GM23338 (cell line): ENCODE measurements at places on chromosomes 2 and 18. TPM values are rescaled to one million over a fixed set of nuclear protein-coding genes. Genes with fewer than 3 reads are reported as not detected.

GRCh38 chr2:26144031-26144430 lies 28.9 kb upstream of the GAREM2 start:
- DNase-seq, result no peak
- no peaks in the 10 kb centered on the region for H3K27me3 ChIP-seq
- H3K4me3 ChIP-seq, result no peak overlapping the region

DNA sequence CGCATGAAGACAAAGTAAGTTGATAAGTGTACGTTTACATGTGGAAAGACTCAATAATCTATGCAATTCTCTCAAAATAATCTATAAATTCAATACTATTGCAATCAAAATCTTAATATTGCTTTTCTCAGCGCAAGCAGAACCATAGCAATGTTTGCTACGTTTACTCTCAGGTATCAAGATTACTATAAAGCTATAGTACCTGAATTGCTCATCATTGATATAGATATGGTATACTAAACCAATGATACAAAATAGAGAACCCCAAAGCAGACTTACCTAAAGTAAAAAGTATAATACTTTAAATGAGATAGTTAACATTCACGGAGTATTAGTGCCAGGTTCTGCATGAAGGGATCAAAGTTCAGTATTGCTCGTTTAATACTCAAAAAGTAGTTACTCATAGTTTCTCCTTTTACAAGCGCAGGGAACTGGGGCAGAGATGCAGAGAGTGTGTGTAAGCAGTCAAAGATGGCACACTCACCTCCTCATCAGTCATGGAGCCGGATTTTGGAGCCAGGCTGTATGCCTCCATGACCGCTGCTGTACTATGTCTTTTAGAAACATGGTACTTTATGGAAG lies 391.0 kb upstream of the ID2 start:
- no peaks in the 10 kb centered on the region for H3K36me3 ChIP-seq
- H3K4me3 ChIP-seq, result no peak overlapping the region
- no peaks in the 10 kb centered on the region for H3K27me3 ChIP-seq
- no peaks in the 10 kb centered on the region for H3K4me1 ChIP-seq
- H3K27ac ChIP-seq, result no peak overlapping the region

DNA sequence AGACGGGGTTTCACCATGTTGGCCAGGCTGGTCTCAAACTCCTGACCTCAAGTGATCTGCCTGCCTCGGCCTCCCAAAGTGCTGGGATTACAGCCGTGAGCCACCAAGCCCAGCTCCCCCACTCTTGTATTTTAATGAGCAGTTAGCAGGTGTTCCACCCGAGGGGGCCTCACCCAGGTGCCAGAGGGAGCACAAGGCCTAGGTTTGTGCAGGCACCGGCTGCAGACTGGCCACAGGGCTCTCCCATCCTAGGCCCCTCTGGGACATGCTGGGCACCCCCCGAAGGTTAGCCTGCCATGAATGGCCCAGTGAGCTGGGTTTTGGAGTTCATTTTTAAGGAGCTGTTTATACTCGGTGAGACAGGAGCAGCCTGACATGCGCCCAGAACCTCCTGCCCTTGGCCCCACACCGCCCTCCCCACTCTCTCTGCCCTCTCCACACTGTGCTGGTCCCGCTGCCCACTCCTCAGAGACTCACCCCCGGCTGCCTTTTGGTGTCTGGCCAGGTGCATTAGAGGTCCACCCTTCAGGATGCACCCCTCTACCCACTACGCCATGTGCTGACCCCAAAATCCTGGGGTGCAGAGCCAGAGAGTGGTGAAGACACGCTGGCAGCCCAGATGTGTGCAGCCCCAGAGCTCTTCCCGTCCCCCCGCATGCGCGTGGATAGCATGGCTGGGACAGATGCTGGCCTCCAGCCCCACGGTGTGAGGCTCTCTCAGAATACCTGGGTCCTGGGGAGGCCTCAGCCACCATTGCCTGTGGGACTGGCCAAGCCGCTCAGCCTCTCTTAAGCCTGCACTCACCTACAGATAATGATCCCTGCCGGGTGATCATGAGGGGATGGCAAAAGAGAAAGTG lies 11.2 kb upstream of the KLF11 start:
- H3K36me3 ChIP-seq, result no peaks in the 10 kb centered on the region
- H3K4me3 ChIP-seq, result no peak overlapping the region
- no peaks in the 10 kb centered on the region for H3K27me3 ChIP-seq
- peaks cover 17% of the 10 kb centered on the region for H3K4me1 ChIP-seq
- no peak overlapping the region for H3K27ac ChIP-seq

DNA sequence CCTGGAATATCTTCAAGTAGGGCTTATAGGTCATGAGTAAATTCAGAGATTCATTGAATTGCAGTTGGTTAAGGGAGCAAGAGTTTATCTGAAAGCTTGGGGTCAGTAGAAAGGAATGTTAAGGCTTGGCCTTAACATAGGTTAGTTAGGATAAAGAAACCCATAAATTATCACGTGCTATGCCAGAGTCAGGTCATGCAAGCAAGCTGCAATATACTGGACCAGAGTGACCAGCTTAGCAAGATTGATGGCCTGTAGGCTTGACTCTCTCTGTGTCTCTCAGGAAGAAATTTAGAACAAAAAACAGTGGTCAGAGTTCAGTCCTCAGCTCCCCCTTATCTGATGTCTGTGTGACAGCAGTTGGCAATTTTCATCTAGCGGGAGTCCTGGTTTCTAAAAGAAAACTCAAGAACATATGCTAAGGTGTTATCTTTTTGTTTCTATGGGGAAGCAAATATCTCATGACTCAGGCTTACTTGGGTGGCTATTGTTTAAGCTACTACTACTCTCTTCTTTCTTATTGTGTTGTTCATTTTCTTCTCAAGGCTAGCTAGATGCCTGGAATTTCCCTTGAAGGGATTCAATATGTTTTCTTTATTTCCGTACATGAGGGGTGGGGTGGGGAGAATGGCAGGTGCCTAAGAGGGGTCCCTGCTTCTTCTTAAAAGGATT lies 28.7 kb upstream of the MARCO start:
- no peaks in the 10 kb centered on the region for H3K4me1 ChIP-seq
- no peak for DNase-seq
- H3K27me3 ChIP-seq, result no peaks in the 10 kb centered on the region
- no peak overlapping the region for H3K27ac ChIP-seq
- H3K36me3 ChIP-seq, result no peaks in the 10 kb centered on the region

GRCh38 chr2:147829106-147829505 lies 15.7 kb upstream of the ACVR2A start:
- peaks cover 6% of the 10 kb centered on the region; the same call in 1 of the 2 replicates for H3K4me1 ChIP-seq
- no peak overlapping the region for H3K4me3 ChIP-seq
- H3K27me3 ChIP-seq, result no peaks in the 10 kb centered on the region
- H3K27ac ChIP-seq, result no peak overlapping the region

DNA sequence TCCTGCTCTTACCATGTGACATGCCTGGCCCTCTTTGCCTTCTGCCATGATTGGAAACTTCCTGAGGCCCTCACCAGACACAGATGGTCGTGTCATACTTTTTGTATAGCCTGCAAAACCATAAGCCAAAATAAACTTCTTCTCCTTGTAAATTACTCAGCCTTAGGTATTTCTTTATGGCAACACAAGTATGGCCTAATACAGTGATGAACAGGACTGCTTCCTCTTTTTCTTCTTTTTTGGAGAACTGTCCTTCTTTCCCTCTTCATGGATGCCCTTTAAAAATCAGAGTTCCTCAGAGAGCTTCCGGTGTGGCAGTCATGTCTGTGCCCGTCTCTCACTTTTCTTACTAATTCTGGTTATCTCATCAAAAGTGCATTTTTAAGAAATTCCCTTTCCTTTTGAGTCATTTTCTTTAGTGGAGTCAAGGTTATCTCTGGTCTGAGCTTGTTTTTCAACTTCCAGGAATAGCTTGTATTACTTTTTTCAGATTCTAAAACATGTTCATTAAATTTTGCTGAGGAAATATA lies 9.2 kb upstream of the IL1A start:
- peaks cover 12% of the 10 kb centered on the region; the same call in 1 of the 2 replicates for H3K4me1 ChIP-seq
- no peak for DNase-seq
- H3K27ac ChIP-seq, result no peak overlapping the region
- no peaks in the 10 kb centered on the region for H3K27me3 ChIP-seq
- no peaks in the 10 kb centered on the region for H3K36me3 ChIP-seq

DNA sequence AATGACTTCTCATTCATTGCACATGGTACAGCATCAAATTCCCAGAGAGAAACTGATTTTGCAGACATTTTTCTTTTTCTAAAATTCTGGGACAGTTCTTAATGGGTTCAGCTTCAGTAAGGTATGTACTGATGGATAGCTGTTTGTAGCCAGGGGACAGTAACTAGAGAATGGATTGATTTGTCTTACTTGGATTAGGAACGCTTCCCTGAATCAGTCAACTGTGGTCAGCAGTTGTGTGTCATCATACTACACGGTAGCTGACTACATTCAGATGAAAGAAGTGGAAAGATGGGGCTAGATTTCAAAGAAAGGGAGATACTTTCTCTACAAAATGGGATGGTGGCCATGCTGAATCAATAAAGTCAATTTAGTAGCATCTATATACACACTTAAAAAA lies 431.4 kb downstream of the GRB14 start:
- H3K27ac ChIP-seq, result no peak overlapping the region
- H3K4me3 ChIP-seq, result no peak overlapping the region
- no peaks in the 10 kb centered on the region for H3K27me3 ChIP-seq
- no peaks in the 10 kb centered on the region for H3K4me1 ChIP-seq

Gene DNAJB2
- polyA plus RNA-seq, result 6.4 and 9.0 TPM in 2 replicates

Gene MGAT4A
- polyA plus RNA-seq, result 2.9 and 4.4 TPM in 2 replicates

Gene D2HGDH
- polyA plus RNA-seq, result 3.7 and 4.6 TPM in 2 replicates
